Nucleus accumbens (tissue), 56 donors: ENCODE measurements at places on chromosomes 3 and 15.

DNA sequence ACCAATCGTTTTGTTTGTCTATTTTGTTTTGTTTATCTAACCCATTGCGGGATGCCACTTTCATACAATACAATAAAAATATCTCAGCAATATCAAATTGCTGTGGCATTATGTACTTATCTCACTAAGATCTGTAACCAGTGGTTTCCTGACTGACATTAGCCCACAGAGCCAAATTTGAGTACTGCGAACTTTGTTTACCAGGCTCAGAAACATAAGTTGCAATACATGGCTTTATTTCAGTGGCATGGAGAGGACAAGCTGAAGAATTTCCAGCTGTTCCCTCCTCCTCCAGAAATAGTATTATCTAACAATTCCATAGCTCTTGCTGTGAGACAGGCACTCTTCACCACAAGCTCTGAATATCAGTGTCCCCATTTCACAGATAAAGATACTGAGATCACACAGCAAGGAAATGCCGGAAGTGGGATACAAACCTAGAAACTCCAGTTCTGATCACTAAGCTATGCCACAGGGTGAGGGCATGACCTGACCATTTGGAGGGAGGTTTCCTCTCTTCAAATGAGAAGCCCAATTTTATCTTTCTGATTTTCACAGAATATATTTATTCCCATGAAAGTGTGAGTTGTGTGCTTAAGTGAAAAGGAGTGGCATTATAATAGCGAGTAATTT is 469.9 kb upstream of the CBLB start:
- DNase-seq: no peak

DNA sequence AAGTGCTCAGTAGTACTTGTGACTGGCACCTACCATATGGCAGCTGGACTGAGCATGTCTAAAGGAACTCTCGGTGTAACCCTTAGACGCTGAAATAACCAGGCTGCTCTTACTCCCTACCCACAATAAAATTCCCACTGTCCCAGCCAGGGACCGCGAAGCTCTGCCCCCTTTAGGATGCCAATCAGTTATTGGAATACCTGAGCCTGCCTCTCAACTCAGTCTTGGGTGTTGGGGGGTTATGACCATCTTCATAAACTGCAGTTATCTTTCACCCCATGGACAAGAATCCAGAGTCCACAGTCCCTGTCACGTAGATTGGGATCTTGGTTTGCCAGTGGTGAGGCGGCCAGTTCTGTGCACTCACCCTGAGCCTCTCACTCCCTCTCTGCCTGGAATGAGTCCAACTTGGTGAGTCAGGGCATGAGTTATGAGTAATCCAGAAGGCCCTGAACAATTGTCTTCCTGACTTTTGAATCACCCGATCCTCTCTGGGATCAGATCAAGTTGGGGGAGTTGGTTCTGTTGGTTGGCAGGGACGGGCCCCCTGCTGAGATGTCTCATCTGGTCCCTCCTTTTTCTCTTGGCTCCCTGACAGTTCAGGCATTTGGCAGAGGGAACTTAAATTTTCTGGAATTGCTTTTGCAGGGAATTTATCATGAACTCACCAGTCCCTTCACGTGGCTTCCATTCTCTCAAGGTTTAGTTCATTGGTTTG is 120.1 kb upstream of the UBE2E1 start:
- DNase-seq: peak; percentile 9

- DNase-seq: no peak
Measured at GRCh38 chr3:111596328-111596727, 1.2 kb upstream of the ZBED2 start.

DNA sequence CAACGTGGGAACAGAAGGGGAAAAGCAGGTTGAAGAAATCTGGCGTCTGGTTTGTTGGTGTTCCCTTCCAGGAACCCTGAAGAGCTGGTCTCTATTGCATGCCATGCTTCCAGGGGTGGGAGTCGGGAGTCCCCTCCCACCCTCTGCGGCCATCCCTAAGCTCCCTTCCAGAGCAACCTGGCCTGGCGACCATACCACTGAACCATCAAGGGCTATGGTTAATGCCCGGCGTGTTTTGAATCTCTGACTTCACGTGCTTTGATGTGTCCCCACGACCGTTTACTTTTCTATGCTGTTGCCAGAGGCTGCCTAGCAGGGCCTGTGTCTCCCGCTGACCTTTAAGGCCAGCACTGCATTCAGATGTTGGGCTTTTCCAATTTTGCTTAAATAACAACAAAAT is 696 bp upstream of the SNRK start:
- no peak for DNase-seq

DNA sequence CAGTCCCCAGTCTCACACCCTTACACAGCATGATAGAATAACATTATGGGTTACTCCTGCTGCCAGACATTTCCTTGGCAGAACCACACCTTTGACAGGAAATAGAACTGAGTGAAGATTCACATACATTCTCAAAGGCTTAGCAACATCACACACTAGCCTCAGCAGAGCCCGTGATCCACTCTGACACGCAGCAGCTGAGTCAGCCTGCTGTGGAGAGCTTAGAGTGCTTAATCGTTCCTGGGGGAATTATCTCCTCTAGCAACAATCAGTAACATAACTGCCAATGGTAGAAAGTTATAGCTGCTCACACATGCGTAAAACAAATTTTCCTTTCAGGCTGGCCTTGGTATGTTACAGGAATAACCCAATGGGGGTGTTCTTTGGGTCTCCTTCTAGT is 382.1 kb downstream of the GAP43 start:
- no peak for DNase-seq

- no peak for DNase-seq
Measured at GRCh38 chr3:165839296-165840076, 2.3 kb upstream of the BCHE start.

DNA sequence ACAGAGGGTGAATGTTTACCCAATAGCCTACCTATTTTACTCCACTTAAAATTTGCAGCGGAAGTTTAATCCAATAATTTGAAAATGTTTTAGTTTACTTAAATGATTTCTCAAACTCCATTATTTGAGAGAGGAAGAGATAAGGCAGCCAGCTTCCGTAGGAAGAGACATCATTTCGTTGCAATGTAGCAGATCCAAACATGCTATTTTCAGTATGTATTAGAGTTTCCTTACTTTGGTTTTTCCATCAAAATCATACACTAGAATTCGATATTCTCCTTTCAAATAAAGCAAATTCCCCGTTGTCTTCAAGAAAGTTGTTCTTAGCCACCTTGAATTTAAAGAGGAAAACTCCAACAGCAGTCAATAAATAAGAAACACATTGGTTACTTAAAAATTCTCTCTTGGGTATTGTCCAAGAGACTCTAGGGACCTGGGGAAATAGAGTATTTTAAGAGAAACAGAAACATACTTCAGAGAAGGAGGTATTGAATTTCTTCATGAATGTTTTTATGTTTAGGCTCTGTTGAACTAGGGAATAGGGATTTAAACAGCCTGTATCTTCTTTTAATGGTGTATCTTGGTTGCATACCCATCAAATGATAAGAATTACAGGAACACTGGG is 324.5 kb upstream of the GBE1 start:
- DNase-seq: no peak

DNA sequence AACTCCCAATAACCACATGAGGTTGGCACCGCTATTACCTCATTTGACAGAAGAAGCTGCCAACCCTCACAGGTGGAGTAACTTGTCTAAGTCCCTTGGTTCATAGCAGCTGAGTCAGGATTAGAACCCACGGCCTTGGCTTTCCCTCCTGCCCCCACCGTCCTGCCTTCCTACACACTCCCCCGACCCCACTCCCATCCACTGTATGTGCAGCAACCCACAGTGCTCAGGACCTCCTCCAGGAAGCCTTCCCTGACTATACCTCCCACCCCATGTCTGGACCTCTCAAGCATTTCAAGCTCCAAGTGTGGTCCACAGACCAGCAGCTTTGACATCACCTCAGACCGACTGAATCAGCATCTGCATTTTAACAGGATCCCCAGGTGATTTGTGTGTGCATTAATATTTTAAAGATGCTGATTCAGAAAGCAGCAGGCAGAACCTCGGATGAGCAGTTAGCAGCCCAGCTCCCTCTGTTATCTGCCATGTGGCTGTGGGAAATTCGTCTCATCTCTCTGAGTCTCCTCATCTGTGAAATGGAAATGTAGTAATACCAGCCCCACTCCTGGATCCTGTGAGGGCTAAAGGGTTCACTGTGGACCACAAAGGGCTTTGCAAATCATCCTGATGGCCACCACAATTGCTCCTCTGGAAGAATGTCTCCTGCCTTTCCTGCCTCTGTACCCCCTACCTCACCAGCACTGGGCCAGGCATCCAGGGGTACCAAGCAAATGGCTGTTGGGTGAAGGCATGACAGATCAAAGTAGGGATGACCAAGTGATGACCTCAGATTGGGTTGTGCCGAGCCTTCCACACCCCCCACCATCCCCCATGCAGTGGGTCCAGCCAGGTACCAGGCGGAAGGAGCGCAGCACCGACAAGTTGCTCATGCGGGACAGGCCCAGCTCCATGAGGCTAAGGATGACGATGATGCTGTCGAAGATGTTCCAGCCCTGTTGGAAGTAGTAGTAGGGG is 62.7 kb downstream of the SCN5A start:
- no peak for DNase-seq
